ENCODE measurements at places on chromosomes 2 and 18.

DNA sequence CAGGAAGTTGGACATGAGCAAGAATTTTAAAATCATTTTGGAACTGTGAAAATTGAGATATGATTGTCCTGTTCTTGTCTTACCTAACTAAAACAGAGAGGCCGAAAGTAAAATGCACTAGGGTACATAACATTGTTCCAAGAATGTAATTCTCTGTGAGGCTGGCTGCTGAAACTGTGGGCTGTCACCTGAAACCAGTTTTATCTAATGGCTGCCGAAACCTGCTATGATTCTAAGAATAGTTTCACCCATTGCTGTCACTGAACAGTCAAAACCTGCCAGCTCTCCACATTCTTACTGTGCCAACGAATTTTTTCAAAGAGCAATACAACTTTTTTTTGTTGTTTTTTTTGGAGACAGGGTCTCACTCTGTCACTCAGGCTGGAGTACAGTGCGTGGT lies 119.3 kb upstream of the ZSWIM2 start:
- DNase-seq, result no peak

DNA sequence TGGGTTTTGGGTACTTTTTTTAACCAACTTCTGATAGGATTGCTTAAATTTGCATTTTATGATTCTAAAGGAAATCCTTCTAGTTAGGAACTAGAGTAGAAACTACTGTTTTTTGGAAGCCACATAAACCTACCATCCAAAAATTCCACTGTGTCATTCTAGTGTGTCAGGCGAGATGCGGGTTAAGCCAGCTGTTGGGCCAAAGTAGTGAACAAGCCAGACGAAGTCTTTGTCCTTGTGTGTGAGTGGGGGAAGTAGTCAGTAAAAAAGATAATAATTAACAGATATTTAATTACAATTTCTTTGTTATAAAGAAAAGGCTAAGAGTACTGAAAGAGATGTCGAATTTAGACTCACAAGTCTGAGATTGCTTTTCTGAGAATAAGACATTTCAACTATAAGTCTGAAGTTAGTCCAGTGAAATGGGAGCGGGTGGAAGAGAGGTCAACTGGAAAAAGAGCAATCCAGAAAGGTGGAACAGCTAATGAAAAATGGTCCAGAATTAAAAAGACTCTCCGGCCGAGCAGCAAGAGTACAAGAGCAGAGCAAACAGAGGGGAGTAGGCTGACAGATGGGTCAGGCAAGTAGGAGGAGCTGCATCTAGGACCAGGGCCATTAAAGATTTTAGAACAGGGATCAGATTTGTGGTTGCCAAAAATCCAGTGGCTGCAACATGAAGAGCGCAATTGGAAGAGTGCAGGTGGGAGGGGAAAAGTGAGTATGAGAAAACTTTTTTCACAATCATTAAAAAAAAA lies 1.5 kb downstream of the EPB41L5 start:
- DNase-seq, result no peak

DNA sequence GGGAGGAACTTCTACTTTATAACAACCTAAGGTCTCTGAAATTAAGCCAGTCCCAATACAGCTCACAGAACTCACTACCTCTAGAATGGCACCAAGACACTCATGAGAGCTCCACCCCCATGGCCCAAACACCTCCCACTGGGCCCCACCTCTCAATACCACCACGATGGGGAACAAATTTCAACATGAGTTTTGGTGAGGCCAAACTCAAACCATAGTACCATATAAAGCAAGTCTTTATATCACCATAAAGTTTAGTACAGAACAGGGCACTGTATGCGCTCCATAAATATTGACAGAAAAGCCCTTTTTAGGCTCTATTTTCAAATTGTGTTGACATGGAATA lies 3.3 kb downstream of the AFG3L2 start:
- DNase-seq, result no peak

DNA sequence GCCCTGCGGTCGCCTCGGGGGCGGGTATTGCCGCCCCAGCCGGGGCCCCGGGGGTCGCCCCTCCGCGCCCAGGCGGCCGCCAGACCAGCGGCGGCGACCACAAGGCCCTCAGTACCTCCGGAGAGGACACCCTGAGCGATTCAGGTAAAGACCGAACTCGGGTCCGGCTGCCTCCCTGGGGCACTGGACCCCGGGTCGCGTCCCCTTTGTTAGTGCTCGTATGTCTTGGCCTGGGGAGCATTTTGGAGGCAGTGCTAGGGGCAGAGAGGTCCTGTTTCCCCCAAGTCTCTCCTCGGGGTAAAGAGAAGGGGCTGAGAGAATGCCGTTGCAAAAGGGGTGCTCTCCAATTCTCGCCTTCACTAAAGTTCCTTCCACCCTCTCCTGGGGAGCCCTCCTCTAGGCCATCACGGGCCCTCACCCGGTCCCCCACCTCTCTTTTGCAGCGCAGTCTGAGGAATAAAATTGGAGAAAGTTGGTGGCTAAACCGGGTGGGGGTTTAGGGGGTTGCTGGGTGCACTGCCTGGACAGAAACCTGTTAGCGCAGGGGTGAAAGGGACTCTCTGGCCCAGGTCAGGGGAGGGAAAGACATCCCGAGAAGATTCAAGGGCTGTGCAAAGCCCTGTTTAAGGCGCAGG lies 2.5 kb downstream of the MYCN start:
- DNase-seq, result no peak

- no peak for DNase-seq
Measured at GRCh38 chr18:66616523-66616983, 12.7 kb upstream of the CDH19 start.

DNA sequence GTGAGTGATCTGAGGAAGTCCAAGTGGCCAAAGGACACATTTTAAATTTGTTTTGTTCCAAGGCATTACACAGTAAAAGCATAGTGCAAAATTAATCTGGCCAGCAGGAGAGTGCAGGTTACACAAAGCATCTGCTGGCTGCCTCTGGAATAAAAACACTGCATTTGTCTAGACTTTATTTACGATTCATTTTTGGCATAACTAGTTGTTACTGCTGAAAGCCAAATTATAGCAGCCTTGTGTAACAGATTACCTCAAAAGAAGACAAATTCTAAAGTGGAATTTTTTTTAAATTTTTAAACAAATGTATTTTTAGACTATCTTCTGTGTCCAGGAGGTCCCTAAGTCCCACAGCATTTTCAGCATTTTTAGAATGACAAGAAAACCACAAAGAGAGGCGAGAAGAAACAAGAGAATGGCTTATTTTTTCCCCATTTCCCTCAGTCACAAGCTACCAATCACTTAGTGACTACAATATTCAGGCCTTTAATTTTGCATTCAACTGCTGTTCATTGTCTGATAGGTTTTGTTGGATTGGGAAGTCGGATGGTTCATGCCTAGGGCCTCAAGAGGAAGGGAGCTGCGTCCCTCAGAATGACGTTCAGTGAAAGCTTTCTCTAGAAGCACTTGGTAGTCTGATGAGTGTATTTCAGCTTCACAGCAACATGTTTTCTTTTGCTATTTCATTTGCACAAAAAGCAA lies 46.0 kb downstream of the TMEFF2 start:
- no peak for DNase-seq

DNA sequence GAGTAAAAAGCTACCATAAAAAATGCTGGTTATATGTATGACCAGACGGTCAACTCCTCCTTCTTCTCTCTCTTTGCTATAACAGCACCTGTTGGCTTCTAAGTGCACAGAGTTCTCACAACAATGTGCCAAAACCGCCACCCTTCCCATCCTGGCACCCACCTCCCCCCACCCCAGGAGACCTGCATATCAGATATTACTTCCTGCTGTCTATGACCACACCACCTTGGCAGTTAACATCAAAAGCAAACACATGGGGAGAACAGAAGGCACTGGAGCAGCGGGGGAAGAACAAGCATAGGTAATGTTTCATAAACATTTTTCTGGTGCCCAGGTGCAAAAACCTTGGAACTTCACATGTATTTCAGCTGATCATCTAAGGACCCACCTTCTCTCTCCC lies 15.5 kb downstream of the SPRED2 start:
- DNase-seq, result no peak

DNA sequence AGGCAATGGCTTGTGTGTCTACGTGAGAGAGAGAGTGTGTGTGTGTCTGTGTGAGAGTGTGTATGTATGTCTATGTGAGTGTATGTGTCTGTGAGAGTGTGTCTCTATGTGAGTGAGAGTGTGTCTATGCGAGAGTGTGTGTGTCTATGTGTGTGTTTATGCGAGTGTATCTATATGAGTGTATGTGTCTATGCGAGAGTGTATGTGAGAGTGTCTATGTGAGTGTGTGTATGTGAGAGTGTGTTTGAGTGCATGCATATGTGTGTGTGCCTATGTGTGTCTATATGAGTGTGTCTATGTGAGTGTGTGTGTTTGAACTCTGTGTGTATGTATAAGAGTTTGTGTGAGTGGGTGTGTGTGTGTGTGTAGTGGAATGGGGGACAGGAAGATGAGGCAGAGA lies 9.8 kb upstream of the GNLY start:
- DNase-seq, result no peak

DNA sequence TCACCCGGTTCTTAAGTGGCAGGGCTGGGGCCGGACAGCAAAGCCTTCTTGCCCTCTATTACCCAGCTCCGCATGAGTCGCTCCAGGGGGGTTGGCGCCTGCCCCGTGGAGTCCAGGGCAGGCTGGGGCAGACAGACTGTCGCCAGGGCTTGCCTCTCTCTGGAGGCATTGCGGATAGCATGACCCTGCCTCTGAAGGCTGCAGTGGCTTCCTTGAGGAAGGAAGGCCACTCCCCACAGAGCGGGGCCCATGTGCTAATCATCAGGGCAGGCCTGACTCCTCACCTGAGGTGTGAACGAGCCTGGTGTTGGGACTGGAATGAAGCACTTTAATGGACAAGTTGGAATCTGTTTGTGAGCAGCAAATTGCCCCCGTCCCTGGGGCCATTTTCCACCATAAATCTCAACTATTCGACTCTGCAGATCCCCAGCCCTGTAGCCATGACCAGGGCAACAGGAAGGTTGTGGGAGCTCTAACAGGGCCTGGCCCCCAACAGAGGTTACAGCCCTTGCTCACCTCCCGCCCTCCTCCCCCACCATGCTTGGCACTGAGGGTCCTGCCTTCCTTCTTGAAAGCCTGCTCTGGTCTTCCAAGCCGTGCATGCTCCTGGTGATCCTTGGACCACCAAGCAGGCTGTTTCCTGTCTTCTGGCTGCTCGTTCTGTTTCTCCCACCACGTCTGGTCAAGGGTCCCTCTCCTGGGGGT lies 144.9 kb upstream of the HAAO start:
- DNase-seq, result no peak

DNA sequence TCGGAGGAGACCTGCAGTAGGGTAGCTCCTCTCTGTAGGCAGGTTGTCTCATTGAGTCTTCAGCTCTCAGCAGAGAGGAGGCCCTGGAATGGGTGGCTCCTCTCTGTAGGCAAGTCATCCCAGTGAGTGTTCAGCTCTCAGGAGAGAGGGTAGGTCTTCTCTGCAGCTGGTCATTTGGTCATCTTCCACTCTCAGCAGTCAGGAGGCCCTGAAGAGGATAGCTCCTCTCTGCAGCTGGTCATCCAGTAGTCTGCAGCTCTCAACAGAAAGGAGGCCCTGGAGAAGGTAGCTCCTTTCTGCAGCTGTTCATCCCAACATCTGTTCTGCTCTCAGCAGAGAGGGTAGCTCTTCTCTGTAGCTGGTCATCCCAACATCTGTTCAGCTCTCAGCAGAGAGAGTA lies 26.0 kb upstream of the RUFY4 start:
- no peak for DNase-seq

GRCh38 chr18:59985289-59985688 lies 85.5 kb downstream of the PMAIP1 start:
- DNase-seq, result no peak

GRCh38 chr2:144986691-144987090 lies 466.8 kb upstream of the ZEB2 start:
- DNase-seq, result no peak

GRCh38 chr18:12973562-12974213 lies 17.5 kb upstream of the CEP192 start:
- DNase-seq, result no peak

DNA sequence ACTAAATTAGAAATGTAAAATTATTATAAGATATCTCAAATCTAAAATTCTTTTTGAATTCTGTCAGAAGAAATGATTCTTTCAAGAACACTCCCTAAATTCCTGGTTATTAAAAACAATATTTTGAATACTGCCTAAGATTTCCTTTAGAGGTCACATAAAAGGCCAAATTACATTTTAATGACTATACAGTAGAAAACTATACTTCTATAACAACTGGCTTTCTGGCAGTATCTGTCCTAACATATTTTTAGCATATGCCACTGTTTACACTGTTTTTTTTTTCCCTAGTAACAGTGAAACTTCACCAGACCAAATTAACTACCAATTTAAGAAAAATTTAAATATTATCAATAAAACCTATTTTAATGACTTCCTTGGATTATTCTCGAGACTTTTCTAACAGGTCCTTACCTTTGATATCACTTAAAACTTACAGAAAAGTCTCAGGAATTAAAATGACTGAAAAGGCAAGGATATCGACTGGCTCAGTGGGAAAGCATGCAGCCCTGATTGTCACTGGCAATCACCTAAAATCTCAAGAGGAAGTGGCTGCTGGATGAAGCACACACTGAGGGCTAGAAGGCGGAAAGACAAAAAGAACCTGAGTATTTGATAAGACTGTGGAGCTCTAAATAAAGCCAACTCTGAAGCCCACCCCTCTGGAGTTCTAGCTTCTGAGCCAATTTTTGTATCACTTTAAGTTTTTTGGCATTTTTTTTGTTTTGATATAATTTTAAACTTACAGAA lies 59.6 kb downstream of the SPIRE1 start:
- no peak for DNase-seq

DNA sequence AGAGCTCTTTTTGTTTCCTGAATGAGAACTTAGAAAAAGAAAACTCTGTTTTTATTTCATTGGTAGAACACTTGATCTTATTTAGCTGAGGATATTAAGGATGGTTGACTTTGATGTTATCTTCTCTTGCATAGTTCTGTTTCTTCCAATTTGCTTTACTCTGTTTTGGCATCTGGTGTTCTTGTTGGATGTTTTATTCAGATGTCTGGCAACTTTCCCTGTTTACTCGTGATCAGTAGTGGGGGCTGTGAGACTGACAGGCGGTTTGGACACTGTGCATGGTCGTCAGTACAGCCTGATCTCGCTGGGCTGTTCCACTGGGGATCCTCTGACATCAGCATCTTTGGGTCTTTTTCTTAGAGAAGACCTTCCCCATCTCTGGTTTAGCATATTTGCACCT lies 100.1 kb downstream of the TSN start:
- no peak for DNase-seq

DNA sequence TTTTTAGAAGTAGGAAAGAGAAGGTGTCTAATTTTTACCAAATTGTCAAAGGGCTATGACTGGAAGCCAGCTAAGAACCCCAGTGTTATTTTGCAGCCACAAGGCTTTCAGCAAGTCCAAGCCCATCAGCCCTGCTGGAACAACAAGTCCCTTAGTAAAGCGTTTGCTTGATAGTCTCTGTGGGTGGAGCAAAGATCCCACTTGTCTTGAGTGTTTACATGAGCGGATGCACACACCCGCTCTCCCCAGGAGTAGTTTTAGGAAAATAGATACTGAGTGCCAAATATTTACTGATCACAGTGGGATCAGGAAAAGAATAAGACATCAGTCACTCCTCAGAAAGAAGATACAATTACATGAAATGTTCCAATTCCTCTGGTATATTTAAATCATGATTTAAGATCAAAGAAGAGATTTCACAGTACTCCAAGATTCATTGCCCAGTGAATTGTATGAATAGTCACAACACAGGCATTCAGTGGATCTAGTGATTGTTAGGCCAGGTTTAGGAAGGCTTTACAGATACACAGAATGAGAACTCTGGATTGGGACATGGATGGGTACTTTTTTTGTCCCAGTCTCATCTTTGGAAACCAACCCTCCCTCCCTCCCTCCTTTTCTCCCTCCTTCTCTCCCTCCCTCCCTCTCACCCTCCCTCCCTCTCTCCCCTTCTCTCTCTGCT lies 514.9 kb downstream of the PTPRM start:
- DNase-seq, result no peak

All from head of caudate nucleus (tissue), 42 donors.